GM13976 (cell line): ENCODE measurements at places on chromosomes 5 and 9.

- no peak for DNase-seq
Observed at GRCh38 chr5:155430192-155430591, 416.6 kb downstream of the KIF4B start.

DNA sequence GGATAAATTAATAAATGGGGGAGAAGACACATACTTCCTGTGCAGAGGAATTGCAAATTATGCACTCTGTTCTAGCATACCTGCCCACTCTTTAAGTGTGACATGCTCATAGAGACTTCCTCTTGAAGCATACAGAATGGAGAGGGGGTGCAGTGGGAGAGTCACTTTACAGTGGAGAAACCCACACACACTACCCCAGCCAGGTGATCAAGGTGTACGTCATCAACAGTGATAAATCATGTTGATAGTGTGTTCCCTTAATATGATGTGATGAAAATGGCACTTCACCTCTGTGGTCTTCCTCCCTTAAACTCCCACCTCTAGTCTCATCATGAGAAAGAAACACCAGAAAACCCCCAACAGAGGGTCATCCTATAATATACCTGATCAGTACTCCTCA, 110.0 kb downstream of the SH3GL2 start:
- DNase-seq: no peak

- DNase-seq: no peak
Observed at GRCh38 chr9:112631313-112632070, 86.4 kb downstream of the INIP start.

- no peak for DNase-seq
Observed at GRCh38 chr9:124267271-124267807, 9.6 kb downstream of the NEK6 start.

- peak; percentile 31 for DNase-seq
Observed at GRCh38 chr5:94577466-94578245, 40.7 kb downstream of the KIAA0825 start.

- peak; percentile 71 for DNase-seq
Observed at GRCh38 chr9:132404228-132404881, 2.3 kb downstream of the TTF1 start.

DNA sequence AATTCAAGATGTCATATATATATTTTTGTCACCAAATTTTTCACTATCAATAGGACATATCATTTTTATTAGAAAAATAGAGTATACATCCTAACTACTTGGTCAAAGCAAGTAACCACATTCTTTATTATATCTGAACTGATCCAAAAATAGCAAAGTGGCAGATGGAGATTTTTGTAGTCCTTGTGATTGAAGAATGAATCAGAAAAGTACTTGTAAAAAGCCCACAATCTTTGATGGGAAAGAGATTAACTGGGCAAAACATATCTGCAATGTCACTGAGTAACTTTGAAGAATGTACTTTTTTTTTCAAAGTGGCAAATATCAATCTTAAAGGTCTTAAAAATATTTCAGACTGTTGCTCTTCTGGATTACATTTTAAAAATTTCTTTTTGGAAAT, 1040.6 kb upstream of the SEMA6A start:
- DNase-seq: no peak

DNA sequence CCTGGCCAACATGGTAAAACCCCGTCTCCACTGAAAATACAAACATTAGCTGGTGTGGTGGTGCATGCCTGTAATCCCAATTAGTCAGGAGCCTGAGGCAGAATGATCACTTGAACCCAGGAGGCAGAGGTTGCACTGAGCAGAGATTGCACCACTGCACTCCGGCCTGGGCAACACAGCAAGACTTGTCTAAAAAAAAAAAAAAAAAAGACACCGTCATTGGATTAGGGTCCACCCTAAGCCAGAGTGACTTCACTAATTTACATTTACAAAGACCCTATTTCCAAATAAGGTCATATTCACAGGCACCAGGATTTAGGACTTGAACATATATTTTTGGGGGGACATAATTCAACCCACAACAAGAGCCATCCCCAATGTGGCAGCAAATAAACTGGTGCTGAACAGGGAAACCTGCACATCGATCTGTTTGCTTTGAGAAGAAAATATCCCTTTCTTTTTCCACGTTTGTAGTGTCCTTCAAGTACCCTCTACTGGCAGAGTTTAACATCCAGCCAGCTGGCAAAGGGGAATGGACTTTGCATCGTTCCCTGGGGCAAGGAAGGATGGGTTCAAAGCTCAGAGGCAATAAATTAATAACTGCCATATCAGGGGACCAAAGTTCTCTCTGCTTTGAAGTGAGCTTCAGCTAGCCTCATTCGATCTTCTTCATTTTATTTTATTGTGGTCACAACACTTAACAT, 3.7 kb upstream of the DNAJC25 start:
- no peak for DNase-seq

DNA sequence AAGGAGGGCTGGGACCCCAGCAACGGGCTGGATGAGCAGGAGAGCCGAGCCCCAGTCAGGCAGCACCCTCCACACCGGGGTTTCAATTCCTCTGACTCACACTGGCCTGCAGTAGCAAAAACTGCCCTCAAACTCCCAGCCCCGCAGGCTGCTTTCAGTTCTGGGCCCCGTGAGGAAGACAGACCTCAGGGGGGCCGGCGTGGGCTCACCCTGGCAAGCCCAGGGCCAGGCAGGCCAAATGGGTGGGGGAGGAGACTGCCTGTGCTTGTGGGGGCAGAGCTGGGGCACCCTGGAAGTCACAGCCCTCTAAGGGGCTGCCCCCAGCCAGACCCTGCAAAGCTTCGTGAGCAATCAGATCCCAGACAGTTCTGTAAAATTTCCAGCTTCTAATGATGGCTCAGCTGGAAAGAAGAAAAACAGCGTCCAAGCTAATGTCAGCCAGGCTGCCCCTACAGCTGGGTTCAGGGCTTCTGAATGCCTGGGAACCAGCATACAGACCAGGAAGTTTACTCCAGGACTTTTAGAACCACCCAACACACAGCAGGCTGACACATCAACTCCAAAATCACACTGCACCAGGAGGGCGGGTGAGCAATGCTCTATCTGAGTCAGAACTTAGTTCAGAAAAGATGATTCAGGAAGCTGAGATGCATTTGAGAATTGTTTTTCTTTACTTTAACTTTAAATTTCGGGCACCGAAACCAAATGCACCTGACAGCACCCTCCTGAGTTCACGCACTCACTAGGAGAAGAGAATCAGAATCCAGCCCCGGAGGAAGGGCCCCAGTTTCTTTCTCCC, 34.7 kb downstream of the LPCAT1 start:
- peak; percentile 80 for DNase-seq
